Osteoblast (primary cell): ENCODE measurements at places on chromosomes 11 and 22. TPM values are rescaled to one million over a fixed set of nuclear protein-coding genes. Genes with fewer than 3 reads are reported as not detected.

- H3K27me3 ChIP-seq = no peaks in the 10 kb centered on the region
- H3K4me3 ChIP-seq = no peak overlapping the region
- H3K27ac ChIP-seq = no peak overlapping the region
- no peaks in the 10 kb centered on the region for H3K36me3 ChIP-seq
- H3K4me1 ChIP-seq = peaks cover 18% of the 10 kb centered on the region
Measured at GRCh38 chr22:36193577-36193976, 8.0 kb downstream of the APOL4 start.

- no peak overlapping the region for H3K4me3 ChIP-seq
- DNase-seq = no peak
- H3K27me3 ChIP-seq = no peaks in the 10 kb centered on the region
- H3K27ac ChIP-seq = no peak overlapping the region
- H3K36me3 ChIP-seq = no peaks in the 10 kb centered on the region
Measured at GRCh38 chr11:14882196-14882595, 9.8 kb downstream of the CYP2R1 start.

DNA sequence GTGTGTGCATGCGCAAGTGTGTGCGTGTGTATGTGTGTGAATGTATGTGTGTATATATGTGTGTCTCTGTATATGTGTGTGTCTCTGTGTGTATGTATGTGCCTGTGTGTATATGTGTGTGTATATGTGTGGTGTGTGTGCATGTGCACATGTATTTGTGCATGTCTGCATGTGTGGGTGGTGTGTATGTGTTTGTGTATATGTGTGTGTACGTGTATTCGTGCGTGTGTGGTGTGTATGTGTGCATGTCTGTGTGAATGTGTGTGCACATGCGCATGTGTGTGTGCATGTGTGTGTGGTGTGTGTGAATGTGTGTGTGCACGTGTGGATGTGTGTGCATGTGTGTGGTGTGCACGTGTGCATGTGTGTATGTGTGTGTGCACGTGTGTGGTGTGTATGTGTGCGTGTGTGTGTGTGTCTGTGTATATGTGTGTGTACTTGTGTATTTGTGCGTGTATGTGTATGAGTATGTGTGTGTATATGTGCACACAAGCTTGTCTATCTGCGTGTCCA is 71.4 kb downstream of the SCN3B start:
- peak; percentile 17 for DNase-seq
- H3K27me3 ChIP-seq = no peaks in the 10 kb centered on the region
- H3K36me3 ChIP-seq = peaks cover 3% of the 10 kb centered on the region
- H3K27ac ChIP-seq = no peak overlapping the region
- H3K4me1 ChIP-seq = no peaks in the 10 kb centered on the region

- DNase-seq = peak; percentile 67
- peaks cover 30% of the 10 kb centered on the region for H3K27me3 ChIP-seq
- H3K4me1 ChIP-seq = no peaks in the 10 kb centered on the region
- H3K27ac ChIP-seq = no peak overlapping the region
Measured at GRCh38 chr11:121426476-121427399, 25.4 kb upstream of the SORL1 start.

DNA sequence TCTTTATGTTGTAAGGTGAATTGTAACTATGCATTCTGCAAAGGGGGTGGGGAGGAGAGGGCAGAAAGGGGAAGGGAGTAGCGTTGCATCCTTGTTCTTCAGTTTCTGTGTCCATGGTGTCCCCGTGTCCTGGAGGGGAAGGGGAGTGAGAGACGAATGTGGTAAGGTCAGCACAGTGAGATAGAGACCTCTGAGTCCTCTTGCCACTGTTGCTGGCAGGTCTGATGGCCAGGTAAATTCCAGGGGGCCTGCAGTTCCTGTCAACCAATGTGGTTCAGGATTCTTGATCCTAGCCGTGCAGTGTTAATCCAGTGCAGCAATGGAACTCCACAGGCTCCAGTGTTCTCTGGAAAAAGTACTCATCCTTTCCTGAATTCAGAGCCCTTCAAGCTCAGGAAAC is 14.6 kb upstream of the ADSL start:
- H3K36me3 ChIP-seq = peaks cover 7% of the 10 kb centered on the region
- H3K27me3 ChIP-seq = no peaks in the 10 kb centered on the region
- no peak overlapping the region for H3K4me3 ChIP-seq

- no peak for DNase-seq
- no peak overlapping the region for H3K27ac ChIP-seq
- peaks cover 4% of the 10 kb centered on the region for H3K27me3 ChIP-seq
- no peaks in the 10 kb centered on the region for H3K4me1 ChIP-seq
- H3K4me3 ChIP-seq = no peak overlapping the region
Measured at GRCh38 chr11:119847853-119848252, 118.9 kb upstream of the NECTIN1 start.

DNA sequence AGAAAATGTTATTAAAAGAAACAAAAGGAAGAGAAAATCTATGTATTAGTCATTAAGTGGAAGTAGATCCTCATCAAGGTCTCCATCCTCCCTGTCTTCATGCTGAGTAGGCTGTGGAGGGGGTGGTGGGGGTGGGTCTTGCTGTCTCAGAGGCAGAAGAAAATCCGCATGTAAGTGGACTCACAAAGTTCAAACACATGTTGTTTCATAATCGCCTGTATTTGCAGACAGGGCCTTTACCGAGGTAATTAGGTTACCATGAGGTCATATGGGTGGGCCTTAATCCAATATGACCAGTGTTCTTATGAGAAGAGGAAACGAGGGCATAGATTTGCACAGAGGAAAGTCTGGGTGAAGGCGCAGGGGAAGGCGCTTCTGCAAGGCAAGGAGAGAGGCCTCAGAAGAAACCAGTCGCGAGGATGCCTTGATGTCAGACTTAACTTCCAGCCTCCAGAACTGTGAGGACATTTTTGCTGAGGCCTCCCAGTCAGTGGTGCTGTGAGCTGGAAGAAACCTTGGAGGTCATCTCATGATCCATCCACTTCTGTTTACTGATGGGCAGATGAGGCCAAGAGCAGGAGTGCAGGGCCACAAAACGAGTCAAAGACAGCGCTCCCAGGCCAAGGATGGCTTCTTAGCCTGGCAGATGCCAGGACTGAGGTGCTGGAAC is 49.3 kb upstream of the THY1 start:
- H3K4me1 ChIP-seq = peaks cover 32% of the 10 kb centered on the region
- no peak for DNase-seq
- H3K36me3 ChIP-seq = no peaks in the 10 kb centered on the region
- no peak overlapping the region for H3K4me3 ChIP-seq

- no peak overlapping the region for H3K4me3 ChIP-seq
- H3K27me3 ChIP-seq = no peaks in the 10 kb centered on the region
- peak overlapping the region; percentile 8 for H3K27ac ChIP-seq
- DNase-seq = no peak
- H3K4me1 ChIP-seq = peaks cover 26% of the 10 kb centered on the region
Measured at GRCh38 chr11:27913650-27914049, 194.3 kb downstream of the KIF18A start.

GRCh38 chr11:47162426-47162825 is 14.3 kb downstream of the ARFGAP2 start:
- H3K27me3 ChIP-seq = no peaks in the 10 kb centered on the region
- DNase-seq = no peak
- peaks cover 7% of the 10 kb centered on the region for H3K4me1 ChIP-seq
- no peak overlapping the region for H3K27ac ChIP-seq

DNA sequence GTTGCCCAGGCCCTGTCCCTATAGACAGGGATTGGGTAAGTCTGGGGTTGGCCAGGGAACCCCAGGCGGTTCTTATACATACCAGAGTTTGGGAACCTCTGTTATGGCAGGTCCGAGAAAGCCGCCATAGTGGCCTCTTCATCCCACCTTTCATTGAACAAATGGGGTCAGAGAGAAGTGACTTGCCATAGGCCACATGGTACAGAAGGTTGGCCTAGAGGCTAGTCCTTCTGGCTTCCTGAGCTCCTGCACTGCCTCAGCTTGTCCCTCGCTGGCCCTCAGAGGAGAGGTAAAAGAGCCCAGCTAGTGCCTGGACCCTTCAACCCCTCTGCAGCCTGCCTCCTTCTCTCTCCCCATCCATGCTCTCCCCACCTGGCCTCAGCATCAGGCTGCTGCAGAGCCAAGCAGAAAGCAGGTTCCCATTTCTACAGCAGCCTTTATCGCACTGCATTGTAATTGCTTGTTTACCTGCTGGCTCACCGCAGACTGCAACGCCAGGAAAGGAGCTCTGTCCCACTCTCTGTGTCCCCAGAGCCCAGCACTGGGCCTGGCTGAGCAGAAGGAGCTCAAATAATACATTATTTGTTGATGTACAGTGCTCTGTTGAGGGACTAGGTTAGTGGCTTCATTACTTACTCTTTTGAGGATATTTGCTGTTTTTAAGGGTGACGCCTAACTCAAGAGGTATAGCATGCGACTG is 103.6 kb downstream of the TRIM29 start:
- H3K27me3 ChIP-seq = no peaks in the 10 kb centered on the region
- no peak for DNase-seq
- no peaks in the 10 kb centered on the region for H3K4me1 ChIP-seq

GRCh38 chr11:1668911-1669473 is 28.0 kb upstream of the KRTAP5-6 start:
- no peaks in the 10 kb centered on the region for H3K36me3 ChIP-seq
- no peak overlapping the region for H3K4me3 ChIP-seq
- H3K4me1 ChIP-seq = no peaks in the 10 kb centered on the region
- peaks cover 44% of the 10 kb centered on the region for H3K27me3 ChIP-seq
- peak; percentile 73 for DNase-seq

- no peaks in the 10 kb centered on the region for H3K36me3 ChIP-seq
- H3K4me3 ChIP-seq = no peak overlapping the region
Measured at GRCh38 chr11:57432714-57433163, 5.8 kb upstream of the SLC43A3 start.

- no peak overlapping the region for H3K27ac ChIP-seq
- H3K27me3 ChIP-seq = no peaks in the 10 kb centered on the region
- no peak for DNase-seq
- H3K4me1 ChIP-seq = no peaks in the 10 kb centered on the region
- no peaks in the 10 kb centered on the region for H3K36me3 ChIP-seq
Measured at GRCh38 chr11:110886288-110886970, 174.2 kb upstream of the ARHGAP20 start.

GRCh38 chr11:57403802-57404147 is 13.3 kb upstream of the PRG2 start:
- H3K4me3 ChIP-seq = no peak overlapping the region
- peaks cover 16% of the 10 kb centered on the region for H3K36me3 ChIP-seq
- DNase-seq = no peak
- peaks cover 3% of the 10 kb centered on the region for H3K27me3 ChIP-seq
- H3K27ac ChIP-seq = no peak overlapping the region

GRCh38 chr11:122776546-122776945 is 61.8 kb upstream of the CRTAM start:
- no peaks in the 10 kb centered on the region for H3K27me3 ChIP-seq
- no peak for DNase-seq
- no peak overlapping the region for H3K4me3 ChIP-seq

- no peaks in the 10 kb centered on the region for H3K36me3 ChIP-seq
- H3K4me3 ChIP-seq = no peak overlapping the region
- peaks cover 37% of the 10 kb centered on the region for H3K4me1 ChIP-seq
- no peaks in the 10 kb centered on the region for H3K27me3 ChIP-seq
- peak overlapping the region; percentile 30 for H3K27ac ChIP-seq
Measured at GRCh38 chr11:86508604-86509587, 134.2 kb downstream of the CCDC81 start.

DNA sequence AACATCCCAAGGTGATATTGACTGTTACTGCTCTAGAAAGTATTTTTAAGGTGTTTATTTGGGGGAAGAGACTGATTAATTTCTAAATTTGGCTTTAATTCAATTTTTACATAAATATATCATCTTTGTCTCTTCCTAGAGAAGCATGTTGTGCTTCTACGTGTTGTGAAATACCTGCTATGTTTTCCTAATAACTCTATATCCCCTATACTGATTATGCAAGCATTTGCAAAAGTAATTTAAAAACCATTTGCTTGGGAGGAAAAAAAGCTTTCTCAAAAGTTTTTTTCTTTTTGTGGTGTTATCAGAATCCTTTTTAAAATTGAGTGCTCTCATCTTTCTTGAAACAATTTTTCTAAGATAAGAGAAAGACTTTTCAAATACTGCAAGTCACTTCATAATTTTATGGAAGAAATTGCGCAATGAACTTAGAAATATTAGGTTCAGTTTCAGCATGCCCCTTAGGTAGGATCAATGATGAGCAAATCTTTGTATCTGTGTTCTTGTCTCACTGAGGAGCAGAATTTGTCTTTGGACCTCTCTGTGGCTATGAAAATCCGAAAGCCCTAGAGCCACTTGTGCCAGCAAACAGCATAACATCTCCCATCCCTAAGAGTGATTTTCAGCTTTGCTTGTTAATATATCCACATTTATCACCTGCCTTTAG is 7.4 kb upstream of the BLID start:
- H3K27me3 ChIP-seq = no peaks in the 10 kb centered on the region
- peaks cover 68% of the 10 kb centered on the region for H3K36me3 ChIP-seq
- H3K4me1 ChIP-seq = peaks cover 52% of the 10 kb centered on the region
- DNase-seq = no peak
- peak overlapping the region; percentile 29 for H3K27ac ChIP-seq
- H3K4me3 ChIP-seq = no peak overlapping the region

- no peak for DNase-seq
- no peak overlapping the region for H3K4me3 ChIP-seq
- H3K4me1 ChIP-seq = no peaks in the 10 kb centered on the region
Measured at GRCh38 chr22:42026705-42027104, 28.1 kb downstream of the WBP2NL start.

- peak overlapping the region; percentile 46 for H3K4me3 ChIP-seq
- H3K4me1 ChIP-seq = no peaks in the 10 kb centered on the region
- H3K27ac ChIP-seq = no peak overlapping the region
- no peaks in the 10 kb centered on the region for H3K36me3 ChIP-seq
Measured at GRCh38 chr11:93329936-93330445, 551 bp upstream of the DEUP1 start.

DNA sequence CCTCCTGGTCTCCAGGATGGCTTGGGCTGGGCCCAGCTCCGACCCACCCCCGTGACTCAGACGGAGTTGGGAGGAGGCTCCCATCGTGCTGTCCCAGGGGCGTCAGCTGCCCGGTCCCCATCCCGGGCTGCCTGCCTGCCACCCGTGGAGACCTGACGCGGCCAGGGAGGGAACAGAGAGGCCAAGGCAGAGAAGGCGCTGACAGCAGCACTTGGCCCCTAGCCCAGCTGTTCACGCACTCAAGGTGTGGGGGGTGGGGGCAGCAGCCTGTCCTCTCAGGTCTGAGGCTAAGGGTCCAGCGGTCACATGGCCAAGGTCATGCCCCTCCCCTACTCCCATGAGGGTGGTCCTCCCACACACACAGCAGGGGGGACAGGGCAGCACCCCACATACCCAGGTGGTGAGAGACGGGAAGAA is 48.6 kb downstream of the ELFN2 start:
- H3K4me3 ChIP-seq = no peak overlapping the region
- no peaks in the 10 kb centered on the region for H3K4me1 ChIP-seq
- H3K27me3 ChIP-seq = peaks cover 29% of the 10 kb centered on the region
- H3K36me3 ChIP-seq = no peaks in the 10 kb centered on the region

DNA sequence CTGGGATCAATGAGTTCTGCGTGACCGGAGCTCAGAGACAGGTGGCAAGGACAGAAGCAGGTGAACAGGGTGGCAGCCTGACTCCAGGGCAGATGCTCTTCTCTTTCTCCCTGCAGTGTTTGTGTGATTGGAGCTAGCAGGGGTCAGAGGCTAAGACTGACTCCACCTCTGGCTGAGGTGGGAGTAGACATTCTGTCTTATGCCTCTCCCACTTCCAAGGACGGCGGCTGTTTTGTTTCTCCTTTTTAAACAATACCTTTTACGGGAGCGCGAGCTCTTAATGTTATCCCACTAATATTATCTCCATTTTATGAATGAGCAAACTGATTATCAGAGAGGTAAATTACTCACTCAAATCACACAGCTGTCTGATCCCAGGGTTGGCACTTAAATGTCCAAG is 323.7 kb downstream of the MIAT start:
- DNase-seq = no peak
- H3K27me3 ChIP-seq = peaks cover 12% of the 10 kb centered on the region
- no peak overlapping the region for H3K27ac ChIP-seq
- H3K4me3 ChIP-seq = no peak overlapping the region
- H3K36me3 ChIP-seq = no peaks in the 10 kb centered on the region

Gene KCNQ1OT1
- total RNA-seq = 5.1 and 6.2 TPM in 2 replicates

Gene ARHGAP42
- 9.4 and 10.9 TPM in 2 replicates for total RNA-seq

Gene LRRC51
- 5.1 and 6.2 TPM in 2 replicates for total RNA-seq

Gene PNPLA3
- total RNA-seq = 8.3 and 14.1 TPM in 2 replicates

Gene RGL4
- total RNA-seq = not detected in 2 replicates

Gene OR5A1
- total RNA-seq = not detected in 2 replicates

Gene CCDC88B
- 0.29 and 1.4 TPM in 2 replicates for total RNA-seq
